ENCODE measurements at places on chromosomes 1 and 21.
A peak's percentile ranks its signal among the peaks of the same experiment; 100 is the strongest.

DNA sequence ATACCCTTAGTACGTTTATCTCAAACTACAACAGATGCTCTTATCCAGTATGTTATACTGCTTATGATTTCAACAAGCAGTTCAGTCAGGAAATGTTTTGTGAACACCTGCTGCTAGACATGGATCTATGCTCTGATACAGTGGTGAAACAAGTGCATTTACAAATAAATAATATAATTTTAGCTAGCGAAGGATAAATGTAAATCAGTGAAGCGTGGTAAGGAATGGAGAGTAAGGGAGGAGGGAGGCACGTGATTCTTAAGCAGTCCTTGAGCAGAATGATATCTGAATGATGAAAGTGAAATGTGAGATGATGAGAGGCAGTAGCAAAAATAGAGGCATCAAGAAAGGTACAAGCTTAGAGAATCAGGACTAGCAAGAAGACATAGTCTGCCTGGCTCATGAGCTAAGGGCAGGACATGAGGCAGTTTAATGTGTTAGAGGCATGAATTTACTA is 6.3 kb downstream of the TSNAX start:
- DNase-seq = no peak

DNA sequence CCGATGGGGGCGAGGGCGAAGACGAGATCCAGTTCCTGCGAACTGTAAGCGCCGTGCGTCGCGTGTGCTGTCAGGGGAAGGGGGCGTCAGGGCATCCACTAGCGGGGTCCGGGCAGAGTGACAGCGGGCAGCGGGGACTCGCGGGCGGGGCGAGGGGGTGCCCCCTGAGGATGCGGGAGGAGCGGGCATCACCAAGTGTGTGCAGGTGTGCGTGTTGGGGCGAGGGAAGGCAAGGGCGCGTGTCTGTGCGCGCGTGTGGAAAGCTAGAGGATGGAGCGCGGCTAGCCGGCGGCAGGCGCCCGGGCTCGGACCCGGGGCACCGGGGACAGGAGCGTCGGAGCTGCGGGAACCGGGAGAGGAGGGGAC is 525 bp downstream of the RYR2 start:
- DNase-seq = no peak

- no peak for DNase-seq
Measured at GRCh38 chr1:230589951-230590350, 52.3 kb upstream of the COG2 start.

GRCh38 chr21:44434936-44435635 is 20.2 kb upstream of the LRRC3 start:
- DNase-seq = no peak

GRCh38 chr21:41628256-41628655 is 120.3 kb upstream of the TMPRSS2 start:
- DNase-seq = no peak

DNA sequence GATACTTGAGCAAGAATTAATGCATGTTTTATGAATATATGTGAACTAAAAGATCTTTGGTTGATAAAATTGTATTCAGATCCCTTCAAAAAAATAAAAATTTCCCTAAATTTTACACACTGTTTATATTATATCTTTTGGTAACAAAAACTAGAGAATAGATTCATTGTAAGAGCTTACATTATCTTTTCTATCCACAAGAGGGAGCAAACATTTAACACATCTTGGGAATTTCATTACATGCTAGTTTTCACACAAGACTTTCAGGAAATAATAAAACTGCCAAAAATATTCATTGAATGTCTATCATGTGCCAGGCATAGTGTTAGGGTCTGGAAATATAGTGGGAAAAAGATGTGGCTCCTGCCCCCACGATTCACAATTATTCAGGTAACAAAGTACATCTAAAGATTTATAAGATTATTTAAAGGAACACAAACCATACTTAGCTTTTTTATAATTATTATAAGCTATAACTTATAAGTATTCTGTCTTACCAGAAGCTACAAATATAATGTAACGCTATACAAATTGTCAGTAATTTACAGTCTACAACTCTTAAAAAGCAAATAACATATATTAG is 30.6 kb downstream of the FAF1 start:
- DNase-seq = peak; percentile 9

GRCh38 chr1:212077028-212077427 is 41.5 kb downstream of the DTL start:
- DNase-seq = no peak

DNA sequence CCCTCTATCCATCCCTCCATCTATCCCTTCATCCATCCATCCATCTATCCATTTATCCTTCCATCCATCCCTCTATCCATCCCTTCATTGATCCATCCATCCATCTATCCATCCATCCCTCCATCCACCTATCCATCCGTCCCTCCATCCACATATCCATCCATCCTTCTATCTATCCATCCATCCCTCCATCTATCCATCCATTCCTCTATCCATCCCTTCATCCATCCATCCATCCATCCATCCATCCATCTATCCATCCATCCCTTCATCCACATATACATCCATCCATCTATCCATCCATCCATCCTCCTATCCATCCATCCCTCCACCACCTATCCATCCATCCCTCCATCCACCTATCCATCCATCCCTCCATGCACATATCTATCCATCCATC is 23.6 kb downstream of the MATN1 start:
- DNase-seq = no peak

DNA sequence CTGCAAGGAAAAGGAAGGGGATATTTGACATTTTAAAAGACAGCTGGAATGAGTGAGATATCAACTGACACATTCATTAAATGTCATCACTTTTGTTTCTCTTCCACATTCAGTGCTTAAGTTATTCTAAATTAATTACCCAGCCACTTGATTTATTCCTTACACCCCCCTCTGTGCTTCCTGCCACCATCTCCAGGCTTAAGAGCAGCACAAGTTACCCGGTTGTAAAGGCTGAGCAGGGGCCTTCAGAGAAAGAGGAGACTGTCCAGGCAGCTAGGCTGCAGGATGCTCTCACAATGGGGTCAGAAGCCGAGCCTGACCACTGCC is 71.4 kb downstream of the SYT6 start:
- no peak for DNase-seq

DNA sequence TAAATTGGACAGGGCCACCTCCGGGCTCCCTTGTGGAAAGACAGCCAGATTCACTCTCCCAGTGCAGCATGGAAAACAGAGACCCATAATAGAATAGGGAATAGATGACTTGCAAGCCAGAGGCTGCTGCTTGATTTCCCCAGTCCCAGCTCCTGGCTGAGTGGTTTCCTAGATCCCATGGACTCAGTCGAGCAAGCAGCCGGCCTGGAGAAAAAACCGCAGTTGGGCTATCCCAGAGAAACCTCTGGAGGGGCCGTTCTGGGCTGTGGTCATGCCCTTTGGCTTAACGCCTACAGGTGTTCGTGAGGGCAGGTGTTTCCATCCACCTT is 61.7 kb downstream of the ELK4 start:
- no peak for DNase-seq

DNA sequence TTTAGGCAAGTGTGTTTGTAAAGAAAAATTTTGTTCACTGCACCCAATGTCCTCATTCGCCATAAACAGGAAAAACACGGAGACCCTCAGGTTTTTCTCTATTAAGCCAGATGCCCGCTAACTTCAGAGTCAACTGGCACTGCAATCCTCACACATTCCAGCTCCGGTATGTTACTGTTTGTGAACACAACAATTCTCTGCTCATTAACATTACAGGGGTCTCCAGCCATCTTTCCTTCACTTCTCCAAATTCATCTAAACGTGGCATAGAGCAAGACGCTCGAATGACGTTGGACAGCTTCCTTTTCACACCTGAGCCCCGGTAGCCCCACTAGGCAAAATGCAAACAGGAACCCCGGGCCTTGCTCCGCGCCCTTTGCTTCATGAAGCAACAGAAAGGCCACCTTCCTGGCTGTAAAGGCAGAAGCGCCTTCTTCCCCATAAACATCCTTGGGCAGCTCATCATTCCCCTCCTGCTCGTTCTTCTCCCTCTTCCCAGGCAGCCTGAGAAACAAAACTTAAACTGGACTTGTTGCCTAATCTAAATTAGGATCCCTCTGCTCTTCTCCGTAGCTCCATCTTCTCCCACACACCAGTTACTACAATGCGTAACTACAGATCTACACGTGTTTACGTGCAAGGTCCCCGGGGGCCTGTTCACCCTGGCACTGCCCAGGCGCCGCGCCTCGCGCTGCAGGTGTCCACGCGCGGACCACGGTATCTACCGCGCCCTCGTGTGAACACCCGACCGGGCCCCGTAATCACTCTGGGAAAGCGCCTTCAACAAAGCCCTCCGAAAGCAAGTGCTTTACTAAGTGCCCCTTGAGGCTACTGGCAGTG is 1.2 kb downstream of the LBR start:
- DNase-seq = no peak

- no peak for DNase-seq
Measured at GRCh38 chr1:161710560-161710959, 3.5 kb downstream of the FCRLA start.

DNA sequence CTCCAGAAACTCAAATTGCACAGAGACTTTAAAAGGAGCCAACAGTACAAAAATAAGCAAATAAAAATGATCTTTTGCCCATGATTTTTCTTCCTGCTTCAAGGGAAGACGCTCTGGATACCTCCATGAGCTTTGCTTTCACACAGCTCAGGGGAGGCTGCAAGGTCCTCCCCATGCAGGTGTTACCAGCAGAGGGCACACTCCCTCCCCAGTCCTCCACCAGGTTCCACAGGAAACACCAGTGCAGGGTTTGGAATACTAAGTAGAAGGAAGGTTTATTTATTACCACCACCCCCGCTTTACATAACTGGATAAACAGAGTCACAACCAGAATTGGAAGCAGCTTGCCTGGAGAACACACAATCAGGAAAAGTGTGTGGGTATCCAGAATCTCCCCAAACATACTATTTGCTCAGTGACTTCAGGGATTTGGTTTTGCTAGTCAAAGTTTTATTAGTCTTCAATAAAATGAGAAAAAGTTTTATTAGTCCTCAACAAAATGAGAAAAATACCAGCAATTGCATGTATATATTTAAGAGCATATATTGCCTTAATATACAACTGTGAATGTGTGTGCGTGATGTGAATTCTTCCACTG is 37.3 kb downstream of the HSD3B1 start:
- DNase-seq = peak; percentile 22

DNA sequence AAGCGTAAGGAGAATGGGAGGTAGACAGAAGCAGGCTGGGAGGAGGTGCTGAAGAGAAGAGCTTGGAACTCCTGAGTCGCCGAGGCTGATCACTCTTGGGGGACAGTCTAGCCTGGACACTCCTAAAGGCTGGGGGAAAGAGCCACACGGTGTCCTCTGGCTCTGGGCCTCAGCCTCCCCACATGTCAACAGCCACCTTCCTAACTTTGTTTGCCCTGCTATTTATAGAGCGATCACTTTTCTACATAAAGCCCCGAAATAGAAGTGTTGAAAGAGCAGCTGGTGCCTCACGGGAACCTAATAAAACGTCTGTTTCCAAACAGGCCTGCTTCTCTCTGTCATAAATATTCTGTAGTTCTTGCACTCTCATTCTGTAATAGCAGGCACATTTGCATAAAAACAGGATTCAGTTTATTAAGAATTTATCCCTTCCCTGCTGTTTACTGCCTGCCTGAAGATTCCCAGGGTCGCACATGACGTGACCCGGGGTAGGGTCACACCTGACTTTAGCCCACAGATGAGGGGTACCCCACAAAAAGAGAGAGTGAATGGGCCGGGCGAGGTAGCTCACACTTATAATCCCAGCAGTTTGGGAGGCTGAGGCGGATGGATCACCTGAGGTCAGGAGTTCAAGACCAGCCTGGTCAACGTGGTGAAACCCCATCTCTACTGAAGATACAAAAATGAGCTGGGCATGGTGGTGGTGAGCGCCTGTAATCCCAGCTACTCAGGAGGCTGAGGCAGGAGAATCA is 212.5 kb downstream of the TOMM20 start:
- DNase-seq = peak; percentile 42

GRCh38 chr1:238196516-238196915 is 305.8 kb upstream of the ZP4 start:
- no peak for DNase-seq

GRCh38 chr1:234617986-234618736 is 8.2 kb upstream of the IRF2BP2 start:
- no peak for DNase-seq

GRCh38 chr21:14569026-14569621 is 23.0 kb upstream of the SAMSN1 start:
- no peak for DNase-seq

GRCh38 chr1:209741193-209741592 is 14.7 kb upstream of the TRAF3IP3 start:
- DNase-seq = no peak

GRCh38 chr1:1204998-1205768 is 1.2 kb downstream of the TNFRSF18 start:
- DNase-seq = no peak

DNA sequence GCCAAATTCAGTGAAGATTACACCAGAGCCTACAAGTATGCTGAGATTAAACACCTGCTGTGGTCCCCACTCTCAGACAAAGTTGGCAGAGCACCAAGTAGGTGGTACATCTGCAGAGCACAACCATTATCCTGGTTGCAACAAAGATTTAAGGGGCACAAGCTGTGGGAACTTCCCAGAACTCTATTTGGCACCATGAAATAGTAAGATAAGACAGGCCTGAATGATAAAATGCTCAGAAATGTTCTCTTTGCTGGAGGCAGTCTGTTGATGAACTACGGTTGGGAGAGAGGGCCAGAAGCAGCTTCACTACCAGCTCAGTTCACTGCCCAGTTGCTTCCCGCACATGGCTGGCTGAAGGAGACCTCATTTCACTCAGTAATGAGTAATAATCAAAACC is 19.9 kb downstream of the RPL5 start:
- DNase-seq = no peak

DNA sequence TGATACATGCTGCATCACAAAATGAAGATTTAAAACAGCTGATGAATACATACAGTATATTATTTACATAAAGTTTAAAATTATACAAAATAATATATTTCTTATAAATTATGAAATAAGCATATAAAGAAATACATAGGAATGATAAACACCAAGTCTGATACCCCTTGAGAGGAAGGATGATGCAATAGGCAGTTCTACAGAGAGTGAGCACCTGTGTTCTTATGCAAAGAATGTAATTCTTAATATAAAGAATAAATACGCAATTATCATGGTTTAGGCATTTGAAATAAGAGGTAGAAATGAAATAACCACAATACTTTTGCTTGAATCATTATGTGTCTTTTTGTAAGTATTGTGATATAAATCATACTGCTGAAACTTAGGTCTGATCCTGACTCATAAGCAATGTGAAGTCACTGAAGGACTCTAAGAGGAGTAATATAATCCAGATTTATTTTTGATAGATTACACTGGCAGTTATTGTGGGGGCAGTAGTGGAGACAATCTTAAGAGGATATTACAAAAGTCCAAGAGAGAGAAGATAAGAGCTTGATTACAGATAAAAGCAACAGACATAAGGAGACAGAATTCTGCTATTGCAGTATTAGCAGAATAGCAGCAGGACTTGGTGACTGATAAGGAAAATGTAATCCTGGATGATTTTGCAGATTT is 39.0 kb downstream of the TTLL7 start:
- DNase-seq = no peak
